ENCODE measurements at places on chromosomes 2 and 18. TPM values are rescaled to one million over a fixed set of nuclear protein-coding genes. Genes with fewer than 3 reads are reported as not detected.

DNA sequence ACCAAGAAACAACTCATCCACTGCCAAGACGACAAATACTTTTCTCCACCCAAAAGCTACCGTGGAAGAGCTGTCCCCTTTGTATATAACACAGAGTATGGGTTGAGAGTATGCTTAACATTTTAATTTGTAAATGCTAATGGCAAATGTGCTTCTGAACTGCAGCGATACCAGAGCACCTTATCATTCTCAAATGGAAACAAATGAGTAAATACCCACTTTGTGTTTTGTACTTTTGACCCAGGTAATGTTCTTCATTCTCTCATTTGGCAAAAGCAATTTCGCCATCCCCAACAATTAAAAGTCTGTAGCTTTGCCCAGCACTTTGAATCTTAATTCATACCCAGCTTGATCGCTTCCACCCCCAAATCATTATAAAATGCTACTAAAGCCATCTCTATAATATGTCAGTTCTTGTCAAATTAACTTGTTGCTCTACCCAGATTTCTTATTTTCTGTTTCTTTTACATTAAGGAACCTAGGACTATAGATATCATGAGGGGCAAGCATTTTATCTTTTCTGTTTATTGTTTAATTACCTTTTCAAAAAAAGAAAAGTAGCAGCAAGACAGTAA lies 6.2 kb upstream of the POU3F3 start:
- no peak for DNase-seq

The ASXL3 gene
- 1.7 TPM for total RNA-seq

GRCh38 chr2:142877216-142877838 lies at the start of gene KYNU:
Gene KYNU, plus strand, starts transcription at chr2:142877664. Its CDS starts 7,704 bp downstream, at chr2:142885368.
- no peak for DNase-seq

- no peak for DNase-seq
Measured at GRCh38 chr2:36960005-36960675, 6.2 kb downstream of the STRN start.

The POTEC gene
- total RNA-seq: not detected

- no peak for DNase-seq
Measured at GRCh38 chr2:20242727-20243377, 17.9 kb upstream of the SDC1 start.

GRCh38 chr2:126890551-126891450 lies 7.9 kb upstream of the TEX51 start:
- DNase-seq: no peak

DNA sequence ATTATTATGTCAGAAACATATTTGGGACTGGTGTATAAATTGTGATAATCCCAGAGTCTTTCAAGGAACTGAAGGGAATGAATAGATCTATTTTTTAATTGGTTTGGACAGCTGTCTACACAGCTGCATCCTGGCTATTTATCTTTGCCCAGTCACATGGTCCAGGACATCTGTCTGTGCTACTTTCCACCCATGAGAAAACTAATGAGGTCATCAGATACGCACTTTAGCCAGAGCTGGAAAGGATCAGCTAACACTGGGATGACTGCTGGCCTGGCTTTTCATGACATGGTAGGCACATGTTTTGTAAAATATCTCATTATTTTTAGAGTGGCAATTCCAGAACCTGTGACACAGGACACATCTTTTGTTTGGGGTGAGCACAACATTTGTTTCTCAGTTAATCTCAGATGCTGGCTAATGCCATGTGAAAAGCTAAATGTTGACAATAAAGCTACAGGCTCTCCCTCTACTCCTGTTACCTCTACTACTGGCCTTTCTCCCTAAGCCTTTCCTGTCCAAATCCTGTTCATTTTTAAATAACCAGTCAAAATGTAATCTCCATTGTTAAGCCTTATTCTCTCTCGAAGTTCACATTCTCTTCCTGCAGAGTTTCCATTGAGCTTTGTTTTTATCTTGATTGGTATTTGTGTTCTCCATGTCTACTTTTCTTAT lies 500.7 kb downstream of the RIT2 start:
- DNase-seq: no peak

GRCh38 chr2:144708626-144709025 lies 188.7 kb upstream of the ZEB2 start:
- no peak for DNase-seq

- DNase-seq: no peak
Measured at GRCh38 chr2:206562375-206562774, 79.9 kb upstream of the FAM237A start.
